ENCODE measurements at places on chromosomes 11 and 22. TPM values are rescaled to one million over a fixed set of nuclear protein-coding genes. Genes with fewer than 3 reads are reported as not detected.

The ROBO3 gene
- 11.1 TPM for total RNA-seq

The ALX4 gene
- total RNA-seq = not detected

The PDGFD gene
- total RNA-seq = 17.3 TPM

The NXPE4 gene
- total RNA-seq = not detected

The FBLN1 gene
- 251 TPM for total RNA-seq

The C11orf52 gene
- total RNA-seq = 3.3 TPM

The DSCAML1 gene
- total RNA-seq = 0.76 TPM

The SAA1 gene
- total RNA-seq = 552 TPM

The SEPTIN3 gene
- 0.24 TPM for total RNA-seq

The LINC01488 gene
- 0.06 TPM for total RNA-seq

The TSKU gene
- total RNA-seq = 27.7 TPM

The RNF26 gene
- total RNA-seq = 13.2 TPM

The SCO2 gene
- total RNA-seq = not detected

The UBE2L3 gene
- 42.3 TPM for total RNA-seq

The PELI3 gene
- 11.0 TPM for total RNA-seq

The QSER1 gene
- 18.3 TPM for total RNA-seq

The OR4B1 gene
- total RNA-seq = not detected

The SOX10 gene
- 3.6 TPM for total RNA-seq

The OR51I2 gene
- total RNA-seq = not detected

The SCGB1D4 gene
- total RNA-seq = not detected

The PTS gene
- total RNA-seq = 37.1 TPM

The GAS2L1 gene
- total RNA-seq = 25.2 TPM

The WNT11 gene
- 6.6 TPM for total RNA-seq

The MS4A6E gene
- total RNA-seq = not detected

The ZDHHC24 gene
- 7.9 TPM for total RNA-seq

The ART1 gene
- not detected for total RNA-seq

The TSGA10IP gene
- total RNA-seq = not detected

The GSTP1 gene
- 314 TPM for total RNA-seq

The MUC6 gene
- total RNA-seq = not detected

The IGSF22 gene
- 1.7 TPM for total RNA-seq

The PIH1D2 gene
- total RNA-seq = 1.3 TPM

The CCDC73 gene
- total RNA-seq = not detected

The AP1B1 gene
- total RNA-seq = 44.6 TPM

The SMC1B gene
- total RNA-seq = not detected

The CTSW gene
- total RNA-seq = 2.7 TPM

The NARS2 gene
- 11.2 TPM for total RNA-seq

The MS4A14 gene
- 1.4 TPM for total RNA-seq

The HTR3B gene
- total RNA-seq = not detected

The OR51B5 gene
- not detected for total RNA-seq

The NLRP10 gene
- total RNA-seq = not detected

The MYO18B gene
- total RNA-seq = 142 TPM

The OR8G5 gene
- total RNA-seq = not detected

The C11orf16 gene
- total RNA-seq = not detected

The SERHL2 gene
- total RNA-seq = 2.1 TPM

The ELF5 gene
- not detected for total RNA-seq

The CDC42EP1 gene
- 20.9 TPM for total RNA-seq

The SLC17A6 gene
- not detected for total RNA-seq

The B4GALNT4 gene
- total RNA-seq = 2.1 TPM

The ZC3H12C gene
- 18.7 TPM for total RNA-seq

The ANKK1 gene
- total RNA-seq = not detected

The MICAL3 gene
- total RNA-seq = 54.7 TPM

The CAPN5 gene
- 5.9 TPM for total RNA-seq

The APLNR gene
- total RNA-seq = 20.2 TPM

The TMA7B gene
- not detected for total RNA-seq

The PLAAT2 gene
- total RNA-seq = 0.32 TPM

The PTGDR2 gene
- not detected for total RNA-seq

The PIK3IP1 gene
- 15.6 TPM for total RNA-seq

Measured in left cardiac atrium (tissue), 4 donors.